ENCODE measurements at places on chromosomes 16 and 17. TPM values are rescaled to one million over a fixed set of nuclear protein-coding genes. Genes with fewer than 3 reads are reported as not detected.

DNA sequence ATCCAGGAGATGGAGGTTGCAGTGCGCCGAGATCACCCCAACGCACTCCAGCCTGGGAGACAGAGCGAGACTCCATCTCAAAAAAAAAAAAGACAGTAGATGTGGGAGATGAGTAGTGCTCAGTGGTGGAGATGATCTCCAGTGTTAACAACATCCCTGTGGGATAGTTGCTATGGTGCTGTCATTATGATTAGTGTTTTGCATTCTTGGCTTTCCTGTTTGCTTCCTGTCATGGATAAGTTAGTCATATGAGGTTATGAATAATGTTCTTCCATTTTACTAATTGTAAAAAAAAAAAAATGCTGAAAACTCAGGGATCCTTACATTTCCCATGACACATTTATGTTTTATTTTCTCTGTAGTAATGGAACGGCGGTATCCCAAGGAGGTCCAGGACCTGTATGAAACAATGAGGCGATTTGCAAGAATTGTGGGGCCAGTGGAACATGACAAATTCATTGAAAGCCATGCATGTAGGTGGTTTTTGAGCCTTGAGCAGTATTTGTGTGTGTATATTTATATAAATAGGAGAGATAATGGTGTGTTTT is 24.5 kb upstream of the DUSP14 start:
- no peaks in the 10 kb centered on the region for H3K36me3 ChIP-seq
- H3K27me3 ChIP-seq, result no peaks in the 10 kb centered on the region

SMIM5 gene
- total RNA-seq, result 2.3 TPM

DNA sequence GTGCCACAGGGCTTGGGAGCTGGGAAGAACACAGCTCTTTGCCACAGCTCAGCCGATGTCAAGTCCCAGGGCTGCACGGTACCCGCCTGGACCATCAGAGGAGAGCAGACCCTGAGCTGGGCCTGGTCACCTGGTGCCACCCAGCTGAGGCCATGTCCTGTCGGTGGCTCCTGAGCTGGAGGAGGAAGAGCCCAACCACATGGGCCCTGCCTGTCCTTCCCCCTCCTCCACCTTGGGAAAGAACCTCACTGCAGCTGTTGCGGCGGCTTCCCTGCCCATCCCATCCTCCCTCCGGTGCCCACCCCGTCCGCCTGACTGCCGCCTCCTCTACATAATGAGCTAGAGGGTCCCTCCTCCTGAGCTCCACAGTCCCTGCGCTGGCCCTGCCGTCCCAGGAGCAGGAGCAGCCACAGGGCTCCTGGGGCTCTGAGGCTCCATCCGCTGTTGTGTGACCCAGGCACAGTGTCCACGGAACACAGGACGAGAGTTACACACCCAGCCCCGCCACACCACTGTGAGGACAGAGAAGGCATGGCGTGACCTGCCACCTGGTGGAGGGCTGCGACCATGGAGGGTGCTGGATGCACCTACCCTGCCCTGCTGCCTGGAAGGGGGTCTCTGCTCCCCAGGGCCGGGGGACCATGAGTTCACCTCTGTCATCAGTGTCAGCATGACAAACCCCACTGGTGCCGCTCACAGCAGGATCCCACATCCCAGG is 21.4 kb upstream of the CHMP6 start:
- H3K4me1 ChIP-seq, result no peaks in the 10 kb centered on the region
- peak; percentile 57 for DNase-seq
- no peak overlapping the region for H3K4me3 ChIP-seq

DNA sequence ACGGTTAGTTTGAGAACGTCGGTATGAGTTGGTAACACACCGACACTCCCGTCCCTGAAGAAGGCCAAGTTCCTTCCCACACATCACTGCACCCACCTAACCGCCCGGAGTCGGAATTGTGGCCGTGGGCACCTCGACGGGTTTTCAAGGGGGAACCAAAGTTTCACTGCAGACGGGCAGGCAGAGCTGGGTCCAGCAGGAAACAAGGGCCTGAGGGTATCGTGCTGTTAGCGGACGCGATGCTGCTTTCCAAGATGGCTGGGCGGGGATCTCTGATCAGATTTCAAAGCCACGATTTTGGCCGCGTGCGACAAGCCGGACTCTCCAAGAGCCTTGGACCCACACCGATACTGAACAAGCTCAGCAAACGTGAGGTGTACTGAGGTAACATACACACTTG is 82.3 kb upstream of the DOC2B start:
- H3K27ac ChIP-seq, result no peak overlapping the region
- H3K27me3 ChIP-seq, result no peaks in the 10 kb centered on the region
- H3K4me1 ChIP-seq, result no peaks in the 10 kb centered on the region
- no peaks in the 10 kb centered on the region for H3K36me3 ChIP-seq
- H3K4me3 ChIP-seq, result no peak overlapping the region

- DNase-seq, result no peak
- peaks cover 10% of the 10 kb centered on the region for H3K36me3 ChIP-seq
- no peaks in the 10 kb centered on the region for H3K27me3 ChIP-seq
- no peak overlapping the region for H3K27ac ChIP-seq
- no peak overlapping the region for H3K4me3 ChIP-seq
- H3K4me1 ChIP-seq, result no peaks in the 10 kb centered on the region
Measured at GRCh38 chr16:15038689-15039088, 17.2 kb downstream of the NTAN1 start.

- peak overlapping the region; percentile 96 for H3K27ac ChIP-seq
- peak overlapping the region; percentile 6 for H3K4me3 ChIP-seq
- no peaks in the 10 kb centered on the region for H3K27me3 ChIP-seq
- H3K4me1 ChIP-seq, result peaks cover 80% of the 10 kb centered on the region
- peak; percentile 71 for DNase-seq
- H3K36me3 ChIP-seq, result no peaks in the 10 kb centered on the region
Measured at GRCh38 chr17:50051606-50052005, 4.3 kb upstream of the ITGA3 start.

GRCh38 chr17:78128551-78129350 is at the start of gene TMC6:
Gene TMC6, minus strand, starts transcription at chr17:78128755. Its CDS starts 1,923 bp downstream, at chr17:78126832.
- peak; percentile 90 for DNase-seq
- H3K4me1 ChIP-seq, result peaks cover 27% of the 10 kb centered on the region
- peak within 1 kb of the TSS; percentile 95 for H3K4me3 ChIP-seq
- no peaks in the 10 kb centered on the region for H3K27me3 ChIP-seq

GRCh38 chr16:75042426-75043174 is 43.8 kb downstream of the ZNRF1 start:
- H3K27ac ChIP-seq, result no peak overlapping the region
- DNase-seq, result no peak
- H3K36me3 ChIP-seq, result peaks cover 12% of the 10 kb centered on the region
- H3K4me1 ChIP-seq, result no peaks in the 10 kb centered on the region
- H3K27me3 ChIP-seq, result no peaks in the 10 kb centered on the region
- no peak overlapping the region for H3K4me3 ChIP-seq

LYRM9 gene
- total RNA-seq, result 0.52 TPM

NF1 gene
- 27.4 TPM for total RNA-seq

DNA sequence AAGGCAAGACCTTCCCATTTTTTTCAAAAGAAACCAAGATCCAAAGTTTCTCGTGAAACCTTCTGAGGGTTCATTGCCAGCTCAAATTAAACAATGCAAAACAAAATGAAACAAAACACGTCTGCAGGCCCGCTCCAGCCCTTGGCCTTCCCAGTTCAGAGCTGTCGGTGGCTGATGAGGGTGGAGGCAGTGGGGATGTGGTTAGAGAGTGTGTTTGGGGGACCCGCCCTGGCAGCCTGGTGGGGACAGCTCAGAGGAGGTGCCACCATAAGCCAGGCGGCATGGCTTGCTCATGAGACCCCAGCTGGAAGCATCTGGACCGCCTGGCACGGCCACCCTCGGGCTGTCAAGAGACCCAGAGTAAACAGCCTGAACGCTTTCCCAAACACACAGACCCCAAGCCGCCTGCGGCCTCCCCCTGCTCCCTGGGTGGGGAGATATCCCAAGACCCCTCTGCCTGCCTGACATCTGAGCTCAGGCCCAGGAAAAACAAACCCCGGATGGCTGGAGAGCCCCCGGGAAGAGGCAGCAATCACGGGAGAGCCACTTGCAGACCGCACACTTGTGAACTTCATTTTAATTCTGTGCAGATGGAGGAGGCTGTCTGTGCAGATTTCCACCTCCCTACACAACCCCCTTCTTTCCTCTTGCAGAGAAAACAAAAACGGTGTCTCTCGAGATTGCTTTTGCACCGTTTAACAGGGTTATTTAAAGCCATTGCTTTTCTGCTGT is 35.4 kb upstream of the LITAF start:
- no peak overlapping the region for H3K27ac ChIP-seq
- DNase-seq, result no peak
- H3K4me1 ChIP-seq, result peaks cover 2% of the 10 kb centered on the region

GRCh38 chr17:77375917-77376651 is 235.3 kb downstream of the SEC14L1 start:
- H3K36me3 ChIP-seq, result no peaks in the 10 kb centered on the region
- H3K27me3 ChIP-seq, result no peaks in the 10 kb centered on the region
- no peak overlapping the region for H3K4me3 ChIP-seq
- H3K27ac ChIP-seq, result no peak overlapping the region
- DNase-seq, result no peak
- H3K4me1 ChIP-seq, result no peaks in the 10 kb centered on the region

GRCh38 chr17:69815406-69815805 is 259.6 kb upstream of the KCNJ16 start:
- no peak for DNase-seq
- H3K27ac ChIP-seq, result no peak overlapping the region
- H3K4me3 ChIP-seq, result no peak overlapping the region
- no peaks in the 10 kb centered on the region for H3K36me3 ChIP-seq
- H3K27me3 ChIP-seq, result no peaks in the 10 kb centered on the region
- peaks cover 32% of the 10 kb centered on the region for H3K4me1 ChIP-seq

DBNDD1 gene
- 19.2 TPM for total RNA-seq

RASD1 gene
- total RNA-seq, result 59.0 TPM

DNA sequence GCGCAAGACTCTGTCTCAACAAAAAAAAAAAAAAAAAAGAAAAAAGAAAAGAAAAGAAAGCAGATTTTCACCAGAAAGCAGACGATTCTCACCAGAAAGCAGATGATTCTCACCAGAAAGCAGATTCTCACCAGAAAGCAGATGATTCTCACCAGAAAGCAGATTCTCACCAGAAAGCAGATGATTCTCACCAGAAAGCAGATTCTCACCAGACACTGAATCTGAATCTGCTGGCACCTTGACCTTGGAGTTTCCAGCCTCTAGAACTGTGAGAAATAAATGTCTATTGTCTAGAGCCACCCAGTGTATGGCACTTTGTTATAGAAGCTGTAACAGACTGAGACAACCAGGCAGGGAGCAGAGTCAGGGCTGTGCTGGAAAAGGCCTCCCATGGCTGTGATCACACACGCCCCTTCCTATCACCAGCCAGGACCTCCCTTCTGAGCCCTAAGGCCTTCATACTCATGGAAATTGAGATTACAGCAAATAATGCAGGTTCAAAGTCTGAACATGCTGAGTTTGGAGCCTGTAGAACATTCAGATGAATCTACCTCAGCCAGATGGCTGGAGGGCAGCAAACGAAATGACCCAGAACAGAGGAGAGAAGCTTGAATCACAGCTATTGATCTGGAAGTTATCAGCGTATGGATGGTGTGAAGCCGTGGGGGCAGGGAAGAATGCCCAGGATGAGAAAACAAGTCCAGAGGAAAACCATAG is 309.3 kb downstream of the SLC39A11 start:
- H3K27ac ChIP-seq, result no peak overlapping the region
- no peaks in the 10 kb centered on the region for H3K36me3 ChIP-seq
- DNase-seq, result no peak

ACAP1 gene
- total RNA-seq, result not detected

GRCh38 chr16:19147627-19148026 is 20.4 kb upstream of the SYT17 start:
- no peaks in the 10 kb centered on the region for H3K4me1 ChIP-seq
- H3K27ac ChIP-seq, result no peak overlapping the region
- no peaks in the 10 kb centered on the region for H3K27me3 ChIP-seq
- no peaks in the 10 kb centered on the region for H3K36me3 ChIP-seq

HBA2 gene
- not detected for total RNA-seq

- no peaks in the 10 kb centered on the region for H3K36me3 ChIP-seq
- no peak overlapping the region for H3K27ac ChIP-seq
- no peak for DNase-seq
- no peak overlapping the region for H3K4me3 ChIP-seq
- H3K27me3 ChIP-seq, result no peaks in the 10 kb centered on the region
- no peaks in the 10 kb centered on the region for H3K4me1 ChIP-seq
Measured at GRCh38 chr16:50480206-50480605, 68.0 kb upstream of the NKD1 start.

DNA sequence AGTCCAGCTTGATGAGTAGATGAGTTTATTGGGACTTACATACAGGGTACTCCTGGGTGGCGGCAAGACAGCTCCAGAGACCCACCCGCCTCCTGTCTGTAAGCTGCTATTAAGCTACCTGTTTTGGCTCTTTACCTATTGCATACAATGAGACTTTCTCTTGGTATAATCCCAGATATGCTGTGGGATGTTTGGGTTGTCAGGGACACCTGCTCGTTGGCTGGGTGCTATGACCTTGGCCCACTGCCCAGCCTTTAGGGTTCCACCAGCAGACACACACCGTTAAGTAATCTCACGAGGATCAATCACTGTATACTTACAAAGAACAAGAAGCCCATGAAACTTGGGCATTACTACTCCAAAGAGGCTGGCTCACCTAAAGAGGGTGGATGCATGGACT is 116.4 kb downstream of the NPIPB5 start:
- DNase-seq, result no peak
- H3K4me3 ChIP-seq, result no peak overlapping the region
- H3K27me3 ChIP-seq, result no peaks in the 10 kb centered on the region
- peaks cover 6% of the 10 kb centered on the region for H3K4me1 ChIP-seq
